ENCODE measurements at places on chromosomes 16 and 17. TPM values are rescaled to one million over a fixed set of nuclear protein-coding genes. Genes with fewer than 3 reads are reported as not detected.

DNA sequence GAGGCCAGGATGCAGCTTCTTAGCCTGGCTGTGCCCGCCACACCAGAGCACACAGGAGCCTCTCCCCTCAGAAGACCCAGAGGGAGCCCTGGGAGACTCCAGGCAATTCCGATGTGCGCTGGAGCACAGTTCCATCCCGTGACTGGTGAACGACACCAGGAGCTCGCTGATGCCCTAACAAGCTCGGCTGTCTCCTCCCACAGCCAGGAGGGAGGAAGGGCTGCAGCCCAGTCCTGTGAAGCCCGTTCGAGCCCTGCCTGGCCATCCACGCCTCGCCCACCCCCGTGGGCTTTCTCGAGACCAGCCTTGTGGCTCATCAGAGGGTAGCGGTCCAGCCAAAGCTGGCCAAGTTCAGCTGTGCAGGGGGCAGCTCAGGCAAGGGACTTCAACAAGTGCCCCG lies 21.8 kb upstream of the RASD1 start:
- no peaks in the 10 kb centered on the region for H3K27me3 ChIP-seq
- H3K4me3 ChIP-seq, result no peak overlapping the region
- DNase-seq, result no peak

The FBXO39 gene
- total RNA-seq, result 0.76 TPM

GRCh38 chr16:11556214-11556819 lies 30.4 kb downstream of the LITAF start:
- H3K36me3 ChIP-seq, result no peaks in the 10 kb centered on the region
- no peaks in the 10 kb centered on the region for H3K27me3 ChIP-seq
- no peak for DNase-seq
- peak overlapping the region; percentile 36 for H3K27ac ChIP-seq

The OR1F1 gene
- not detected for total RNA-seq

The CCDC154 gene
- 5.3 TPM for total RNA-seq

- no peak overlapping the region for H3K4me3 ChIP-seq
- H3K36me3 ChIP-seq, result no peaks in the 10 kb centered on the region
- no peak for DNase-seq
- no peaks in the 10 kb centered on the region for H3K4me1 ChIP-seq
- H3K27me3 ChIP-seq, result no peaks in the 10 kb centered on the region
Observed at GRCh38 chr17:41718287-41718645, 6.1 kb downstream of the GAST start.

The SEZ6 gene
- not detected for total RNA-seq

The PRR29 gene
- total RNA-seq, result not detected

DNA sequence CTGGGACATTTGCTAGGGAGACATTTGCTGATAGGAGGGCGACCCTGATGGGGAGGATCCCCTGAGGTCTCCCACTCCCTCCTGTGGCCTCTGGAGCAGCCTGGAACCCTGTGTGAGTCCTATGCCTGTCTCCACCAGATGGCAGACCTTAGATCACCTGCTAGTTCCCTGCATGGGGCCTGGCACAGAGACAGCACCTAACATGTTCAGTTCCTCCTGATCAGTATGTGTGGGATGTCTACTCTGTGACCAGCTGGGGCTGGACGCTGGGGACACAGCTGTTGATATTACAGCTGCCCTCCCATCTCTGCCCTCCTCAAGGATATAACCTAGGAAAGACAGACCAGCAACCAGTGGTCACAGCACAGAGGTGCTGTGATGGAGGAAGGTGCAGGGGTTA lies 1.1 kb upstream of the ADCY7 start:
- H3K4me1 ChIP-seq, result peaks cover 10% of the 10 kb centered on the region
- no peaks in the 10 kb centered on the region for H3K36me3 ChIP-seq
- H3K27ac ChIP-seq, result no peak overlapping the region
- H3K27me3 ChIP-seq, result no peaks in the 10 kb centered on the region

DNA sequence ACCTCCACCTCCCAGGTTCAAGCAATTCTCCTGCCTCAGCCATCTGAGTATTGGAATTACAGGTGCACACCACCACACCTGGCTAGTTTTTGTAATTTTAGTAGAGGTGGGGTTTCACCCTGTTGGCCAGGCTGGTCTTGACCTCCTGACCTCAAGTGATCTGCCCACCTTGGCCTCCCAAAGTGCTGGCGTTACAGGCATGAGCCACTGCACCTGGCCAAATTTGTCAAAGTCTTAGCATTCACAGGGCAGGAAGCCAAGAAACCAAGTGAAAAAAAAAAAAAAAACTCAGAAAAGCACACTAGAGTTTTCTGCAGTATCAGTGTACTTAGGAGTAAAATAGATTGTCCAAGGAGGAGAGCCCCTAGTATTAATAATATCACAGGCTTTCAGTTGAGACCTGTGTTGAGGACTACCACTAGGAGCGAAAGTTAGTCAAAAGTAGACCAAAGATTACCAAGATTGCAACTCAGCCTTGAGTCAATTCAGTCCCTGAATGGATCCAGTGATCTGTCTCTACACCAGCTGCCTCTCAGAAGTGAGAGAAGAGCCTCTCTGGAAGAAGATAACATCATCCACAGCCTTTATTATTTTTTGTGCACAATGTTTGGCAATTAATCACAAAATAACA lies 159.7 kb downstream of the CEP112 start:
- no peak for DNase-seq
- no peaks in the 10 kb centered on the region for H3K4me1 ChIP-seq
- H3K36me3 ChIP-seq, result no peaks in the 10 kb centered on the region
- no peaks in the 10 kb centered on the region for H3K27me3 ChIP-seq

DNA sequence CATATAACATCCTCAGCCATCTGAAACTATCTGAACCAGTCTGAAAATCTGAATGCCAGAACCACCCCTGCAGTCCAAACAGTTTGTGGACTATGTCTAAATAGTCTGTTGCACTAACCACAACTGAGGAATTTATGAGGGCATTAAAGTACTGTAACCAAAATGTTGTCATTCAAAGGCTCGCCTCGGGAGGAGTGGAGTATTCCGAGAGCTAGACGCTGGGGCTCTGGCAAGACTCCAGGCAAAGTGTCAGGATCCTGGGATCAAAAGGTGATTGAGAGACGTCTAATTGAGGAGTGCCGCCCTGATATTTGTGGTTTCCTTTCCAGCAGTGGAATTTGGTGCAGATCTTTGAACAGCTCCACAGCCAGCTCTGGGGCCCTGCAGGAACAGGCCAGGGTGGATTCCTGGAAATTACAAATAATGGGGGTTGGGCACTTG lies 142.9 kb upstream of the MYOCD start:
- no peaks in the 10 kb centered on the region for H3K27me3 ChIP-seq
- DNase-seq, result no peak
- H3K27ac ChIP-seq, result no peak overlapping the region
- no peaks in the 10 kb centered on the region for H3K4me1 ChIP-seq
- H3K4me3 ChIP-seq, result no peak overlapping the region

DNA sequence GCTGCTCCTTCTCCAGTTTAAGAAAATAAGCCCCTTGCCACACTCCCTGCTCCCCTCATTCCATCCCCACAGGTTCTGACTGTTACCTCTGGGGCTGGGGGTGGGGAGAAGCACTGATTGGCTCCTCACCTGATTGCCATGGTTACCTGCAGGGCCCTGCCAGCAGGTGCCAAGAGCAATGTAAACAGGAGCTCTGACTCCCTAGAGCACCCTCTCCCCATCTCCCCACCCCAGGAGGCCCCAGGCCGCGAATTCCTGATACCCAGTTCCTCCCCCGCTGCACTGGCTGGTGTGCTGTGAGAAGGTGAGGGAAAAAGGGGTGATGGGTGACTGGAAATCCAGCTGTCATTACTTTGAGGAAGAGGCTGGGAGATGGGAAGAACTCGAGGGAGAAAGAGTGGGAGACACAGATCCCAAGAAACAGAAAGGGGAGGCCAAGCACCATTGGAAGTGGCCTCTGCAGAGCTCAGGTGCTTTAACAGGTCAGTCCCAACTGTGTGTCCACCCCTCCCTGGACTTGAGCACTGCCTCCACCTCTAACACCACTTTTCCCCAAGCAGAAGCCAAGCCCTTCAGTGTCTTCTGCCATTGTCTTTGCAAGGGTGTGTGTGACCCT lies 4.5 kb downstream of the PCGF2 start:
- no peak overlapping the region for H3K4me3 ChIP-seq
- no peak for DNase-seq
- no peaks in the 10 kb centered on the region for H3K36me3 ChIP-seq
- peaks cover 24% of the 10 kb centered on the region for H3K4me1 ChIP-seq
- H3K27ac ChIP-seq, result no peak overlapping the region

The BANP gene
- total RNA-seq, result 29.5 TPM

GRCh38 chr17:37756051-37756450 lies 11.2 kb upstream of the HNF1B start:
- H3K27me3 ChIP-seq, result no peaks in the 10 kb centered on the region
- no peak overlapping the region for H3K27ac ChIP-seq
- H3K4me3 ChIP-seq, result no peak overlapping the region
- no peaks in the 10 kb centered on the region for H3K36me3 ChIP-seq
- H3K4me1 ChIP-seq, result no peaks in the 10 kb centered on the region

The CCL8 gene
- not detected for total RNA-seq

DNA sequence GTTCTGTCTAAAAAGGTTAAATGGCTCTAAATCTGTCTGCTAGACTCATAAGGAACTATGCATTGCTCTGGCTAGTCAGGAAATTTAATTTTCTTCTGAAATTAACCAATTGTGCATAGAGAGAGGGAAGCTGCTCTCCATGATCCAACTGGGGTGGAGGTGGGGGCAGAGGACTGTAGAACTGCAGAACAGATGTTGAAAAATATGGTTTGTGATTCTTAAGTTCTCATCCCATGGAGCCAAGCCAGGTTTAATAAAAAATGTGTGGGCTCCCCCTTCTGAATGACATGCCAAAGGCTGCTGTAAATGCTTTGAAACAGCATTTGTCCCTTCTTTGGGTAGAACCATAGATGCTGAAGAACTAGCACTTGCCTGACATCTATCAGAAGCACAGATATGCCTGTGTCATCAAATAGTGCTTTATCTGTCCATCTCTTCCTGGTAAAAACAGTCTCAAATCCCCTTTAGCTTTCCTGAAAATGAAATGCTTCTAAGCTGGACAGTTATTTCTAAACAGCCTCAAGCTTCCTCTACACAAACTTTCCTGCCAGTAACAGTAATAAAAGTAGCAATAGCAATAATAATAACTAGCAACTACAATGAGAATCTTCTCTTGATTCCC lies 221.4 kb downstream of the CDH8 start:
- no peaks in the 10 kb centered on the region for H3K36me3 ChIP-seq
- DNase-seq, result no peak
- H3K4me3 ChIP-seq, result no peak overlapping the region
- H3K27me3 ChIP-seq, result no peaks in the 10 kb centered on the region

DNA sequence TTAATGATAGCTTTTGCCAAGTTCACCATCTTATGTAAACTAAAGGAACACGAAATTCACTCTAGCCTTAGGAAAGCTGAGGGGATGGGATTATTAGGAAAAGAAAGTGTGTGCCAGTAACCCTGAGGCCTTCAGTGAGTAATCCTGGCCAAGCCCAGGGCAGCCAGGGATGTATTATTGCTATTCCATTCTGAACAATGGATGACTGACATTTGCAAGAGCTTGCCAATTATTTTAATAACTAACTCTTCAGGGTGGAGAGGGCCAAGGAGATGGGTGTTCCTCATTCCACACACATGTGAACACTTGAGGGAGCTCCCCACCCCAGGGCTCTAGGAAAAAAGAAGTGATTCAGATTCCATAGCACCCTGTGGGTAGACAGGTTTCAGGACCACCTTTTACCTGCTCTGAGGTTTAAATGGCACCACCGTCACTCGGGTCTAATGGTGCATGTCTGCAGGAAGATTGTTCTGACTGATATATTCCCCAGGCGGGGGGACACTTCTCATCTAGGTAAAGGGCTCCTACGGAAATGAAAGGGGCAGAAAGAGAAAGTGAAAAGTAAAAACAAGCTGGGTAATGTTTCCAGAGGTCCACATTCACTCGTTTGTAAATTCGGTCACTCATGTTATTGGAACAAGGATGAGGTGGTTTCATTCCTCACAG lies 41.5 kb downstream of the TK2 start:
- no peaks in the 10 kb centered on the region for H3K27me3 ChIP-seq
- peak; percentile 9 for DNase-seq
- no peak overlapping the region for H3K4me3 ChIP-seq
- no peaks in the 10 kb centered on the region for H3K36me3 ChIP-seq
- H3K27ac ChIP-seq, result no peak overlapping the region

The PRAC1 gene
- not detected for total RNA-seq

GRCh38 chr17:12973496-12974004 lies 44.3 kb downstream of the ELAC2 start:
- no peak for DNase-seq
- H3K4me1 ChIP-seq, result no peaks in the 10 kb centered on the region
- H3K36me3 ChIP-seq, result no peaks in the 10 kb centered on the region
- H3K27me3 ChIP-seq, result no peaks in the 10 kb centered on the region
- H3K27ac ChIP-seq, result no peak overlapping the region
- peak overlapping the region; percentile 28 for H3K4me3 ChIP-seq

The KRTAP2-3 gene
- not detected for total RNA-seq

GRCh38 chr17:81338274-81339190 lies 43.4 kb upstream of the SLC38A10 start:
- H3K27ac ChIP-seq, result peak overlapping the region; percentile 43
- no peaks in the 10 kb centered on the region for H3K36me3 ChIP-seq
- H3K4me3 ChIP-seq, result no peak overlapping the region
- peaks cover 27% of the 10 kb centered on the region for H3K4me1 ChIP-seq

DNA sequence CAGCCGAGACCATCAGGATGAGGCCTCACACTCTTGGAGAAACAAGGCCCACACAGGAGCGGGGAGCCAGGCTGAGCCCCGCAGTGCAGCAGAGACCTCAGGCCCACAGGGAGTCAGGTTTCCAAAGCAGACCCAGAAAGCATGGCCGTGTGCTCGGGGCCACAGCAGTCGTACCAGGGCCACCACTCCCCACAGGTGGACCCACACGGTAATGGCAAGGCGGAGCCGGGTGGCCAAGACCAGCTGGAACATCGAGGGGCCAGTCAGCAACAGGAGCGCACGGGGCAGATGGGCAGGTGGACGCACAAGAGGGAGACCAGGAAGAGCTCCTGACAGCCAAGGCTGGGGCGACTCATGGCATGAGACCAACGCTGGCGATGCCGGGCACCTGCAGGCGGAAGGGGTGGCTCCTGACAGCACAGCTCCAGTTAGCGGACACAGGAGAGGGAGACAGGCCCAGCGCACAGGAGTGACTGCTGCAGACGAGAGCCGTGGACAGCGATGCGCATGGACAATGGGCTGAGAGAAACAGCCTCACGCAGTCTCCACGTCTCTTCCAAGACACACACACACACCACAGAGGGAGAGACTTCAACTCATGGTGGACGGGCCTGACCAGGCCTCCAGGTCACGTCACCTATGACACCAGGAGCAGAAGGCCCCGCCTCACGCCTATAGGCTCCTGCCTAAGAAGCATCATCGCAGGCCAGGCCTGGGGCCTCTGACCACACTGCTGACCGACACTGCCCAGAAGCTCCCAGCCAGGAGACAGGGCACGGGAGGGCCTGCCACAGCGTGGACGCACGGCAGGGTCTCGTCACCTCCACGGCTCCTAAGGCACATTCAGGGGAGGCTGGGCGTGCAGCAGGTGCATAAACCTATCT lies 58.6 kb downstream of the ZNF778 start:
- no peak overlapping the region for H3K27ac ChIP-seq
- no peak overlapping the region for H3K4me3 ChIP-seq
- no peaks in the 10 kb centered on the region for H3K36me3 ChIP-seq
- H3K4me1 ChIP-seq, result no peaks in the 10 kb centered on the region
- no peak for DNase-seq
- H3K27me3 ChIP-seq, result no peaks in the 10 kb centered on the region

Measured in uterus (tissue), 4 donors.